NCI-H526 treated with DMSO at 0.1 percent for 48 hours (cell line): ENCODE measurements at places on chromosomes 5 and 9.
A peak's percentile ranks its signal among the peaks of the same experiment; 100 is the strongest.

DNA sequence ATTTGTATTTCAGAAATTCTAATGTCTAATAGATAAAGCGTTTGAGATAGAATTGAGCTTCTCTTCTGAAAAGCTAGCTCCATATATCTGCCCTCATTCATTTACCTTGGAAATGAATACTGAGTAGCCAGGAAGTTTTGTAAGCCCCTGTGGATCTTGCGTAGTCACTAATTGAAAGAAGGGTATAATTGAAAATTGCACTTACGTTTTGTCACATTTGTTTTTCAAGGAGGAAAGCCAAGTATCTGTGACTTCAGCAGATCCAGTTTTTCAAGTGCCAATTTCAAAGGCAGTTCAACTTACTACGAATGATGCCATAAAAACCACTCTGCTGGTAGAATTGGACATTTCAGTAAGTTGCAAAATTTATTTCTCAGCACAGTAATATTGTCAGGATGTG is 14.0 kb downstream of the MTRR start:
- no peak for DNase-seq

GRCh38 chr5:23991406-23991805 is 484.0 kb downstream of the PRDM9 start:
- DNase-seq: no peak

GRCh38 chr5:72325566-72326305 is 5.6 kb downstream of the PTCD2 start:
- no peak for DNase-seq

DNA sequence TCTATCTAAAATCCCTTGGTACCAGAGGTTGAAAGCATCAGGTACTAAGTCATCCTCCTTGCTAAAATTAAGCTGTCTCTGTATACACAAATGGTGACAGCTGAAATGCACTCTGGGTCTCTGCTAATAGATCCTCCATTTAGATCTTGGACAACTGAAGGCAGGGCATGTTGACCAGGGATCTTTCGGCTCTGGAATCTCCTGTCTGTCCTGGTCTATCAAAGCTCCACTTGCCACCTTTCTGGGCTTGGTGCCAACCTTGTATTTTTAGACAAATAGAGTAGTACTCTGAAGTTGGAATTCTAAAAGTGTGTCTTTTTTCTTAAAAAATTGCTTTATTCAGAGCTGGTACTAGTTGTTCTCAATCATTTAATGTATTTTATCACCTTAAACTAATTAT is 135.2 kb upstream of the HMHB1 start:
- DNase-seq: no peak

DNA sequence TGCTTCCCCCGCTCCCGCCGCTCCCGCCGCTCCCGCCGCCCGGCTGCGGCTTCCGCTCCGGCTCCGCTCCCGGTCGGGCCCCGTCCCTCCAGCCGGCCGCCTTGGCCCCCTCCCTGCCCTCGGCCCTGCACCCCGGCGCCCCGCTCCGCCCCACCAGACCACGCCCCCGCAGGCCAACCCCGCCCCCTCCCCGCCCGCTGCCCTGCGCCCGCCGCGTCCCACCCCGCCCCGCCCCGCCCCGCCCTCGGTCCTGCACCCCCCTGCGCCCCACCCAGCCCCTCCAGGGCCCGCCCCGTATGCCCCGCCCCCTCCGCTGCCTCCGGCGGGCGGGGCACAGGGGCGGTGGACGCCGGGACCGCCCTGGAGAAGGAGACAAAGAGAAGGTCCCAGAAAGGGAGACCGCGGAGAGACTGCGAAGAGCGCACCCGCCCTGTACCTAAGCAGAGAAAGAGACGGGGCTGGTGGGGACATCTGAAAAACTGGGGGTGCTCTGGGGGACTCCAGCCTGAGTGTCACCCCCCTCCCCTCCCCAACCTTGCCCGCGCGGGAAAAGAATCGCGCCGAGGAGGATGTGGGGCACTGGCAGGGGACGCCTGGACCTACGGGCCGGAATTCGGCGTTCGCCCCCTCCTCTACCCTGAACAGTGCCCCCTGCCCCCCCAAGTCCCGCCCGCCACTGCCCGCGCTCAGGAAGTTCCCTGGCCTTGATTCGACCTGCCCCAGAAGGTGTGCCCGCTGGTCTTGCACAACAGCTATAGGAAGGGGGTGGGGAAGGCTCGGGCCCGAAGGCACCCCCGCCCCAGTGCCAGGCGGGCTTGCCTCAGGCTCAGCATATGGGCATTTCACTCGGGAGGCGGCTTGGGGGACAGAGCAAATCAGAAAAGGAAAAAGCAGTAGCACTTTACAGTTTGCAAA is 42.8 kb upstream of the STXBP1 start:
- peak; percentile 21 for DNase-seq

DNA sequence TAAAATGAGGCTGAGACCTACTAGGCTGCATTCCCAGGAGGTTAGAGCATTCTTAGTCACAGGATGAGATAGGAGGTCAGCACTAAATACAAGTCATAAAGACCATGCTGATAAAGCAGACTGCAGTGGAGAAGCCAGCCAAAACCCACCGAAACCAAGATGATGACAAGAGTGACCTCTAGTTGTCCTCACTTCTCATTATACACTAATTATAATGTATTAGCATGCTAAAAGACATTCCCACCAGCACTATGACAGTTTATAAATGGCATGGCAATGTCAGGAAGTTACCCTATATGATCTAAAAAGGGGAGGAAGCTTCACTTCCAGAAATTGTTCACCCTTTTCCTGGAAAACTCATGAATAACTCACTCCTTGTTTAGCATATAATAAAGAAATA is 88.6 kb downstream of the PLPPR1 start:
- DNase-seq: no peak

- DNase-seq: no peak
Observed at GRCh38 chr5:78335976-78336375, 24.4 kb upstream of the SCAMP1 start.

- DNase-seq: no peak
Observed at GRCh38 chr9:114231273-114231672, 75.9 kb downstream of the COL27A1 start.

GRCh38 chr5:147384346-147385193 is 125.3 kb downstream of the DPYSL3 start:
- no peak for DNase-seq

- DNase-seq: no peak
Observed at GRCh38 chr5:81848362-81848880, 97.5 kb upstream of the SSBP2 start.

DNA sequence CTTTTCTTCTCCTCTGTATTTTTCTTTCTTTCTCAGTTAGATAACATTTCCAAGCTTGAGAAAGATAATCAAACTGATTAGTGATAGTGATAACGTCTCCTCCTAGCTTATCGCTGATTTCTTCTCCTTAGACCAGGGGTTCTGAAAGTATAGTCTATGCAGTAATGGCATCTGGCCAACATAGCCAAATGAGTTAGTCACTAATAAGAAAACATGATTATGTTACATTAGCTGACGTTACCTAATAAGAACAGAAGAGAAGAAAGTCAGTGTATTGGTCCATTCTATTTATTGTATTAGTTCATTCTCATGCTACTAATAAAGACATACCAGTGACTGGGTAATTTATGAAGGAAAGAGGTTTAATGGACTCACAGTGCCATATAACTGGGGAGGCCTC is 111.2 kb downstream of the STRBP start:
- no peak for DNase-seq

- DNase-seq: no peak
Observed at GRCh38 chr9:70642341-70642740, 227.9 kb upstream of the KLF9 start.

- DNase-seq: no peak
Observed at GRCh38 chr5:125578551-125578950, 832.1 kb upstream of the ZNF608 start.

- no peak for DNase-seq
Observed at GRCh38 chr5:160165137-160166068, 46.2 kb upstream of the PWWP2A start.

DNA sequence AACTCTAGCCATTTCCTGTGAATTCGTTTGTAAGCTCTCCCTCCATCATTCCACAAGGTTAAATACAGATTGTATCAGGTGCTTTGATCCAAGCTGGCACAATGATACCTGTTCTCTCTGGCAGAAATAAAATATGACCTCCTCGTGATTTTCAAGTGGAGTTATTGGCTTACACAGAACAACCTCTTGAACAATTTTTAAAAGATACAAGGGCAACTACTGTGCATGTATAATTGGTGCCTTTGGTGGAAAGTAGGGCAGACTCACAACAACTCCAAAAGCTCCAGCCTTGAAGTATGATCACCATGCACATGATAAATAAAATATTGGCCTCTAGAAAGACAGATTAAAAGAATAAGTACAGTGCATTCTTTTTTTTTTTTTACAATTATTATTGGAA is 106.0 kb downstream of the SEMA6A start:
- no peak for DNase-seq

DNA sequence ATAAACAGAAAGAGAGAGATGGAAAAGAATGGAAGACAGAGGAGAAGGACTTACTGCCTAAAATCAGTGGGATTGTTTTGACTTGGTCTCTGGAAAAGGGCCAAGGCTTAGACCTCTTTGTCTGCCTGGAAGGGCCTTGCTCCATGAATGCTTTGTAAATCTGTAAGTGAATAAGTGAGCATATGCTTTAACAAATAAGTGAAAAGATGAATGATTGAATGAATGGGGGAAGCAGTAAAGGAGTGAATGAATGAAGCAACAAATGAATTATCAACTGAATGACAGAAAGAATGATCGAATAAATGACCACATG is 5.5 kb downstream of the KCNIP1 start:
- no peak for DNase-seq

DNA sequence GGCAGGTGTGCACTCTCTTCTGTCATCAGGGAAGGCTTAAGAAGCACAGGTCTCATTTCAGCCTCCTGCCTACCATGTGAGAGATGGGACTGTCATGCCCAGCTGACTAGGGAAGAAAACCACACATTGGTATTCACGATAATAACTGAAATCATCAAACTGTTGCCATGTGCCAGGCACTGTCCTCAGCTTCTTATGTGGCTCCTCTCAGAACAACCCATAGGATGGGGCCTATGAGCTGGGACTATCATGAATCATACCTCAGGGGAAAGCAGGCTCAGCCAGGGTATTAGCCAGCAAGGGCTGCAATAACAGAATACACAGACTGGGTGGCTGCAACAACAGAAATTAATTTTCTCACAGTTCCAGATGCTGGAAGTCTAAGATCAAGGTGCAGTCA is 3.3 kb downstream of the AFAP1L1 start:
- no peak for DNase-seq

- DNase-seq: no peak
Observed at GRCh38 chr5:32055891-32056866, 117.9 kb downstream of the GOLPH3 start.

DNA sequence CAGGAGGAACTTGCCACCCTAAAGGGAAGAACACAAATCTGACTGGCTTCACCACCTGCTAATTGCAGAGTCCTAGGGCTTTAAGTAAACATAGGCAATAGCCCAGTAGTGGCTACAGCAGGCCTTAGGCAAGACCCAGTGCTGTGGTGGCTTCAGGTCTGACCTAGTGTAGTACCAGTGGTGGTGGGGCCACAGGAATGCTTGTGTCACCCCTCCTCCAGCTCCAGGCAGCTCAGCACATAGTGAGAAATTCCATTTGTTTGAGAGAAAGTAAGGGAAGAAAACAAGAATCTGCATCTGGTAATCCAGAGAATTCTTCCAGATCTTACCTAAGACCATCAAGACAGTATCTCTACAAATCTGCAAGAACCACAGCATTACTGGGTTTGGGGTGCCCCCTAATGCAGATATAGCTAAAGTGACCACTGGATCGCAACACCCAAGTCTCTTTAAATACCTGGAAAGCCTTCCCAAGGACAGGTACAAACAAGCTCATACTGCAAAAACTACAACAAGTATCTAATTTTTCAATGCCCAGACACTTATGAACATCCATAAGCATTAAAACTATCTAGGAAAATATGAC is 102.6 kb upstream of the TRPM3 start:
- DNase-seq: no peak

DNA sequence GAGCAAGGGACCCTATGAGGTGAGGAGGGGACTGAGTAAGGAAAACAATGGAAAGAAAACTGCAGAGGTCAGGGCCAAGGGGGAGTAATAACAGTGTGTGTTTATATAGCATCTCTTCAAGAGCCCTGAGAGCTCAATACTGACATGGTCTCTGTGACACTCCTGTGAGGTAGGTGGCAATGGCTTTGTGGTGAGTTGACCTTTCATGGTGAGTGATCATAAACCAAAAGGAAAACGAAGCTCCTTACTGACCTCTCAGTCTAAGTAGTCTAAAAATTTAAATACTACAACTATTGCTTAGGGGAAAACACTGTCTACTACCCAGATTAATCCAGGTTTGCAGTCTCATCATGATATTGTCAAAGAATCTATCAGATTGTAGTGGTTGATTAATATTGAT is 130.9 kb downstream of the SNCAIP start:
- no peak for DNase-seq

DNA sequence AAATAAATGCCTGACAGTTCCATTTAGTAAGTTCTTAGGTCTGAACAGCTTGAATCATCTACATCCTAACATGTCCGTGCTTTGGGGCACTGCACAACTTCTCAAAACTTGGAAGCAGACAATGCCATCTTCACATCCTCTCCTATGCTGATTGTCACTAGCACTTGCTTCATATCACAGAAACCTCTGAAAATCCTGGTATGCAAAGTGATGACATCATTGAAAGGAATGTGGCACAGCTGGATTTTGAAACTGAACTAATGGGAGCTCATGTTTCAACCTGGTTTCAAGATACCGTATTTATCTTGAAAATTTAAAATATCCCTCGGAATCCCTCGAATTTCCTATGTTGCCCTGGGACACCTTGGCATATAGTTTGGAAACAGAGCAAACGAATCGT is 490.2 kb upstream of the DAP start:
- DNase-seq: no peak

DNA sequence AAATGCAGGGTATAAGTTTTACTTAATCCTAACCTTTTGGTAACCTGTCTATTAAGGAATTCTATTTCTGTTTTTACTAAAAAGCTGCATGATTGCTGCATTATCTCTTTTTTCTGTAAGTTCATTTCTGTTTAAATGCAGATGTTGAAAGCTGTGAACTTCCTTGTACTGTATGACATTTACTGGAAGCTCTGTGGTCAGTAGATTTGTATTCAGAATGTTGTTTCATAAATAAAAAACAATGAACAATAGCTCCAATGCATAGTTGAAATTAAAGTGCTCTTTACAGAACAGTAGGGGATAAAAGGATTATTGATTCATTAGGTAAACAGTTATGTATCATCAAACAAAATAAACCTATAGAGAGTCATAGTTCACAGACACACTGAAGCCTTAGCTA is 46.5 kb upstream of the FKTN start:
- no peak for DNase-seq

GRCh38 chr5:56326116-56326515 is 93.0 kb upstream of the ANKRD55 start:
- no peak for DNase-seq

GRCh38 chr5:38257308-38258041 is 884 bp upstream of the EGFLAM start:
- no peak for DNase-seq

DNA sequence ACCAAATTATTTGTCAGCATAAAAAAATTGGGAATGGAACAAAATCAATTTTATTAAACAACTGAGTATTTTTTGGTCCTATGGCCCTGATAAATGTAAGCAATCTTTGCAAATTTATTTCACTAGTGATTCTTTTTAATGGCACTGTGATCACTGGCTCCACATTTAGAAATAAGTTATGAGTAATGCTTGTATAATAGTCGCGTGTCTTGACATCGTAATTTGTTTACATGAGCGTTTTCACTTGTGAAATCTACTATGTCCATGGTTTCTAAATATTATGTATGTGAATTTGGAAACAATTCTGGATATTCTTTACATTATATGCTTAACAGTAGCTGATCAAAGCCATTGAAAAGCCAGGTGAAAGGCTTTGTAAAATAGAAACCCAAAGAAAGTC is 817.5 kb downstream of the EFNA5 start:
- no peak for DNase-seq

GRCh38 chr5:2378976-2379375 is 372.5 kb downstream of the IRX2 start:
- no peak for DNase-seq
